ENCODE measurements at places on chromosomes 4 and X.

GRCh38 chrX:63032811-63033210, 318.3 kb downstream of the SPIN4 start:
- DNase-seq, result no peak

DNA sequence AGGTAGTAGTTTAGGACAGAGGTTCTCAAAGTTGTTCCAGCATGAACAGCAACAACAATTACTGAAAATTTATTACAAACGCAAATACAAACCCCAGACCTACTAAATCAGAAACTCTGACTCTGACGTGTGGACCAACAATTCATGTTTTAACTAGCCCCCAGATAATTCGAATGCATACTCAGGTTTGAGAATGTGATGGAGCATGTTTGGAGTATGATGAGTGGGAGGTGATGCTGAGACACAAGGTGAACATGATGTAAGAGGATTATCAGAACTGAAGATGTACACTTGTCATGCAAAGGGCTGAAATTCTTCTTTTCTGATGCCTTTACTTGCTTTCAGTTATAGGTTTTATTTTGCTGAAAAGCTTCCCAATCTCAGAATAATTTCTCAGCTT, 323.0 kb downstream of the INPP4B start:
- no peak for DNase-seq

- no peak for DNase-seq
These were observed 153.6 kb upstream of the EDNRA start for GRCh38 chr4:147327322-147327721.

DNA sequence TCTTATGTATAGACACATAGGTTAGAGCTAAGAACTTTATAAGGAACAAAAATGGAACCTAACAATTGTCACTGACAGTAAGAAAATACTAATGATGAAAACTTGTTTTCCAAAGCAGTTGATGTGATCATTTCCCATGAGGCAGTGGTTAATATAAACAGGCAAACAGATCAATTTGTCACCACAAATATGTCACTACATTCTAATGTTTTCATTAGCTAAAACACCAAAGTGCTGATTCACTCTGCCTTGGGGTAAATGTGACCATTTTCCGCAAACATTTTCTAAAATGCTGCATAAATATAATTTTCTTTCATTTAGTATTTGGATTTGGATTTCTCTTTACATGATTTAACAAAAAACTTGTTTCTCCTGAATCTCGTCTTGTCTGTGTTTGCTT, 408.9 kb upstream of the CTSO start:
- no peak for DNase-seq

GRCh38 chrX:69741721-69742120, 125.8 kb downstream of the EDA start:
- no peak for DNase-seq

All from activated CD4-positive, alpha-beta T cell treated with anti-CD3 and anti-CD28 coated beads, Interleukin-2, amount 10 ng/mL, durations not matched to agents 7 days and 5 days (primary cell).